Stimulated activated naive B cell treated with anti-CD40 and anti-IgM and Interleukin-4, amounts not matched to agents 10 μg/mL and 1 μg/mL and 100 μg/mL, for 72 hours (primary cell): ENCODE measurements at places on chromosomes 11 and 22.

DNA sequence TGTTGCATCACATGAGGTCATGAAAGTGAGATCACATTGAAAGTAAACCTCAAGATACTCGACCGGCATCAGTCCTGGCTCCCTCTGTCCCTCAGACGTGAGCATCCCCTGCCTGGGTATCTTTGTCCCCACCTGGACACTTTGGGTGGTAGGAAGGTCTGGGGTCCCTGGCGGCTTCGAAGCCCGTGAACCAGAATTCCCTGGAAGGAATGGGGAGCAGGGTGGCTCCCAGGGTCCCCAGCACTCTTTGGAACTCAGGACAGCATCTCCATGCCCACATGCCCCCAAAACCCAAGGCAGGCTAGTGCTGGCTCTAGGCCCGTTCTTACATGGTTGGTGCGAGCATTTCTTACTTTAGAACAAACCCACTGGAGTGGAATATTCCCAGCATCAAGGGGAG, 7.5 kb downstream of the DERL3 start:
- DNase-seq: no peak

DNA sequence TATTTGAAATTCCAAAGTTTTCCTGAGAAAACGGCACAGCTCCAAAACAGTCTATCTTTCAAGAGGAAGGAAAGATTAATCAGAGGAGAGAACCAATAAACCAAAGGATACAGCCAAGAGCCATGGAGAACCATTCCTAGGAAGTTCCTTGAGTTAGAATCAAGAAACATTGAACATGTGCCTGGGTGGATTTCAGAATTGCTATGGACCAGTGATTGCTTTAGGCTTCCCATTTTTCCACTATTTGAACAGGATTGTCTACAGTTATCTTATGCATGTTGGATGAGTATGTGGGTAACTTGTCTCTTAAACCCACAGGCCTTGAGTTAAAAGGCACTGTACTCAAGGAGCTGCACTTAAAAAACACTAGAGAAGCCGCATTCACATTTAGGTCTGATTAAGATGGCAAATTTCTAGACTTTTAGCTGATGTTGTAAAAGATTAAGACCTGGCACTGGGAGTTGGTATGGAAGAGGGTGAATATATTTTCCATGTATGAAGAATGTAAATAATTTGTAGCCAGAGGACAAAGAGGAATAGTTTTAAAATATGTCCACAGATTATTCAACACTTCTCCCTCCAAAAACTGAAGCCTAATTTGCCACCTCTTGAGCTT, 11.2 kb upstream of the DEUP1 start:
- DNase-seq: no peak

GRCh38 chr22:47623066-47623762, 860.8 kb downstream of the TBC1D22A start:
- DNase-seq: no peak

- DNase-seq: peak; percentile 23
Measured at GRCh38 chr11:126465573-126466188, 110.2 kb downstream of the ST3GAL4 start.

DNA sequence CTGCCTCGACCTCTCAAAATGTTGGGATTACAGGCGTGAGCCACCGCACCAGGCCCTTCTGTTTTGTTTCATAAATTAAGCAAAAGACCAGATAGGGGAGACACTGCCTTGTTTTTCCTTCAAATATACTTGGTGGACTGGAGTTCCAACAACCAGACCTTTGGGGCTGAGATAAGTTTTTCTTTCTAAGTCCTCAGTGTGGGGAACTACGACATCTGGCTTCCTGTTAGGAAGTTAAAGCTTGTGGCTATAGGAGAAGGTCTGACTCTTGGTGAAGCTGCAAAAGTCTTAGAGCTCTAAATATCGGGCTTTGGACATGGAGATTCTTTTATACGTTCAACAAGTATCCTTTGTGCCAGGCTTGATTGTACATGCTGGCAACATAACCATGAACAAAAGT, 64.1 kb upstream of the EED start:
- DNase-seq: no peak

DNA sequence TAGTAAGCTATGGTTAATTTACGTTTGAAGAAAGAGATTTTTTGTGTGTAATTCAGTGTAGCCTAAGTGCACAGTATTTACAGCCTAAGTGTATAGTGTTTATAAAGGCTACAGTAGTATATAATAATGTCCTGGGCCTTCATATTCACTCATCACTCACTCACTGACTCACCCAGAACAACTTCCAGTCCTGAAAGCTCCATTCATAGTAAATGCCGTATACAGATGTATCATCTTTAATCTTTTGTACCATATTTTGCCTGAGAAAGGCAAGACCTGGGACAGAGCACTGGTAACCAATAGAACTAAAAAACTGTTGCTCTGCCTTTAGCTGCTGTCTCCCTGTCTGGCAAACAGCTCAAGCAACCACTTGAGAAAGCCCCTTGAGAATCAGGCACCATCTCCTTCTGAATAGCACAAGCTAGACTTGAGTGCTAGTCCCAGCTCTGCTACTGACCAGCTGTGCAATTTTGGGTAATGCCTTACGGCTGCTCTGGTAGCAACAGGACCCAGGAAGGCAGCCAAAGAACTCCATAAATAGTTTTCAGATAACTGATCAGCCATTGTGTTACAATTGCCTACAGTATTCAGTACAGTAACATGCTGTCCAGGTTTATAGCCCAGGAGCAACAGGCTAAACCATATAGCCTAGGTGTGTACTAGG, 131.3 kb downstream of the KCNC1 start:
- DNase-seq: no peak

GRCh38 chr11:77060234-77060633, 6.5 kb upstream of the CAPN5 start:
- DNase-seq: no peak

- DNase-seq: no peak
Measured at GRCh38 chr11:64144587-64145472, 21.1 kb downstream of the MACROD1 start.

- no peak for DNase-seq
Measured at GRCh38 chr11:30458541-30458940, 127.6 kb downstream of the MPPED2 start.

DNA sequence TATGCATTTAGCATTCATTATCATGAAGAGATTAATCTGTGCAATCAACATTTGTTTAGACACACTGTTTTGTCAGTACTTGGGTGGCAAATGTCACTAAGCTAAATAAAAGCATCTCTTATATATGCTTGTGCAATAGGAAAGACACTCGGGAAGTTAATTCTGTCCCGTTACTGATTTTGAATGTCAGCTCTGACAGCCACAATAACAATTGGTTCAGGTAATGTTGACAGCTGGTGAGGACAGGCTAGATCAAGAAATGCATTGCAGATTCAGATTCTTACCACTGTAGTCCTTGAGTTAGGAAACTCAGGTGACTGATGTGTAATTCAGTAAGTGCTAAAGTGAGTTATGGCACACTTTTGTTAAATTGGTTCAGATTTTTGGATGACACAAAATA, 523.8 kb upstream of the FAT3 start:
- DNase-seq: no peak

GRCh38 chr11:67031791-67032561, 9.0 kb downstream of the SYT12 start:
- DNase-seq: no peak

DNA sequence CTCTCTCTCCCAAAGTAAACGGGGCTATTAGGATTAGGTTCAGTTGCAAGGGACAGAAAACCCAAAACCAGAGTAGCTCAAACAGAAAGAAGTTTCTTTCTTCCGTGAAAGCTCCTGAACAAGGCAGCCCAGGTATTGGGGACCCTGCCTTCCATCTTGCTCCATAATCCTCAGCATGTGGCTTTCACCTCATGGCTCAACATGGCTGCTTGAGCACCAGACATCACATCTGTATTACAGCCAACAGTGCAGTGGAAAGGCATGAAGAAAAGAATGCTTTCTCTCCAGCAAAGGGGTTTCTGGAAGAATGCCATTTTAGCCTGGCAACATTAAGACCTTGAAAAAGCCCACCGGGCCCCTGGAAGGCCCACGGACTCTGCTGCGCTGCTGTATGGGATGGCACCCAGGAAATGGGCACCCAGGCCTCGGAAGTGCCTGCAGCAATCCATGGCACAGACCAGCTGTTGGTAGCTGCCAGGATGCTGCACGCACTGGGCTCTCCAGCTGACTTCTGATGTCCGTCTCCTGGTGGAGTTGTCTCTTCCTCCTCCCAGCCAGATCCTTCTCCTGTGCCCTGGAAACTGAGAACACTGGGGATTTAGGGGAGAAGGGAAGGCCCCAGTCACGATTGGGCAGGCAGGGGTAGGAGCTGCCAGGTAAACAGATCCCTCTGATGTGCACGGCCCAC, 22.6 kb downstream of the PDGFB start:
- DNase-seq: no peak

- no peak for DNase-seq
Measured at GRCh38 chr11:84130646-84131427, 844.7 kb upstream of the CCDC90B start.

DNA sequence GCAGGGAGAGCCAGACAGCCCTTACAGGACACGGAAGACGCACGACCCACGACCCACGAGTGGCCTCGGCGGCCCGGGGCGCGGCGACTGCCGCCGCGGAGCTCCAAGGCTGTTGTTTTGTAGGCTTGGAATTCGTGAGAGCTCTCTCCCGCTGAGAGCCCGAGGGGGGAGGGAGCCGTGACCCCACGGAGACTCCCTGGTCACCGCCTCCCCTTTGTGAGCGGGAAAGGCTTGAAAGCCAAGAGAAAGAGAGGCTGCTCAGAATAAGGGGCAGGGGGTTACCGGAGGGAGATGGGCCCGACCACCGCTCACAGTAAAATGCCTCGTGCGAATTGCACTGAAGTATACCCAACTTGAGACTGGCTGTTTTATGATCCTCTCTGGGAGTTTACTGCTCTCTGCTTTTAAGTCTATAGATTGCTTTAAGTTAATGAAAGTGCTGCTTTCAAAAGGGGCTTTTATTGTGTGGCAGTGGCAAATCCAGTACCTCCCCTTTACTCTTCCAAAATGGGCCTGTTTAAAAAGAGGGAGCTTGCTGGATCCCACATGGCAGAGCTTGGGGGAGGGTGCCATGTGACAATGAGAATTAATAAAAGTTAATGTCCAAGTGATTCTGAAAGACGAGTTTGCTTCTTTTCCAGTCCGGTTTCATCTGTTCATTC, 2.9 kb downstream of the PKNOX2 start:
- DNase-seq: no peak

DNA sequence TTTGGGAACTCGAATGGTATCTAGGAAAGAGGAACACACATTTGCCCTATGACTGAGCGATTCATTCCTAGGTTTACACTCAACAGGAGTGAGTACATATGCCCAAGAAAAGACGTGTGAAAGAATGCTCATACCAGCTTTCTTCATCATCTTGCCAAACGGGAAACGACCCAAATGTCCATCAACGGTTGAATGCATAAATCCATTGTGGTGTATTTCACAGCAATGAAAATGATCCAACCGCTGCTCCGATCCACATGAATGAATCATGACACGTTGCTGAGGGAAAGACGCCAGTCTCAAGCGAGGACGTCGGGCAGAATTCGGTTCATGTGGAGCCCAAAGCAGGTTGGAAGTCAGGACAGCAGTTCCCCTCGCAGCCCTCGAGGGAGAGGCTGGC, 71.5 kb downstream of the CYTH4 start:
- no peak for DNase-seq

DNA sequence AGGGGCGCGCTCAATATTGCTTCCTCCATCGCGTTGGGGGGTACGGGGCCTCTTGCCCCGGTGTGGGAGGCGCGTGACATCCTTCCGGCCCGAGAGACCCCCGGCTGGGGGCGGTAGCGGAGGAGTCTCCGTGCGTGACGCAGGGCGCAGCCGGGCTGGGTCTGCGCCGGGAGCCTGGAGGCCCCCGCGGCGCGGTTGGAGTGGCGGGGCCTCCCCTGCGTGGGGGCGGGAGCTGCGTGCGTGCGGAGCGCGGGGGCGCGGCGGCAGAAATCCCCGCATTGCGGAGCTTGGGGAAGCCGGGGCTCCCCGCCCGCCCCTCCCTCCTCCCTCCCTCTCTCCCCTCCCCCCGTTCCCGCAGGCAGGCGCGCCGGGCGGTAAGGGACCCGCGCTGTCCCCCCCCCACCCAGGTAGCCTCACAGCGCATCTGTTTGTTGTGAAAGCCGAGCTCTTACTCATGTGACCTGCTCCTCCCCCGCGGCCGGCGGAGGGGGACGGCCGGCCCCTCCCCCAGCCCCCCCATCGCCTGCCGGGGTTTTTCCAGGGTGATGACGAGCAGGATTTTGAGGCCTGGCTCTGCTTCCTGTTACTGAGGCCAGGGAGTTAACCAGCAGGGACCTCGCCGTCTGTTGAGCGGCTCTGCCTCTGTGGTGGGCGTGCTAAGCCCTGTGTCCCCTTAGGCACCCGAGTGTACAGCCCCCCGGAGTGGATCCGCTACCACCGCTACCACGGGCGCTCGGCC, 1.6 kb downstream of the PIM3 start:
- peak; percentile 77 for DNase-seq

DNA sequence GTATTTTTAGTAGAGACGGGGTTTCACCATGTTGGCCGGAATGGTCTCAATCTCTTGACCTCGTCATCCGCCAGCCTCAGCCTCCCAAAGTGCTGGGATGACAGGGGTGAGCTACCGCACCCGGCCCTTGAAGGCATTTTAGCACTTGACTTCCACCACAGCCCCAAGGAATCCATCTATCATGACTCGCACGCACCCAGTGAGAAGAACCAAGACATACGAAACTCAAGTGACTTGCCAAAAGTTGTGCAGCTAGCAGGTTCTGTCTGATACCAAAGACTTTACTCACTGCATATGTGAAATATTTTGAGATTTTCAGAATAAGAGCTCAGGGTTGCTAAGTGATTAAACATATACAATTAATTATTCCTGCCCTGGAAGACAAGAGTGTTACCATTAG, 21.0 kb downstream of the FLI1 start:
- no peak for DNase-seq

DNA sequence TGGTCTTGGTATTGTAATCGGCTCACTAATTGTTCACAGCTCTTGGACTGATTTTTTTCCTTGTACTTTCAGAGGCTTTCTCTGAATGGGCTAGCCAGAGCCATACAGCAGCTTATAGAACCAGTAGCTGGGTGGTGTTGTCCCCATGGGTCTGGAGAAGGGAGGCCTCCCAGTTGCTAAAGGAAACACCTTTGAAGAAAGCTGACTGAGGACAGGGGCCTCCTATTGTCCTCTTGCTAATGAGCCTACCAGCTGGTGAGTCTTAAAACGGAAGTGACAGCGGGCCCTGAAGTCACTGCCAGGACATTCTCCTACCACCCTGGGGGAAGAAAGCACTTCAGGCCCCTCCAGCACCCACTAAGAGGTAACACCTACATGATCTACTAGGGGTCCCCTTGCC, 9.9 kb downstream of the FADS3 start:
- DNase-seq: no peak

DNA sequence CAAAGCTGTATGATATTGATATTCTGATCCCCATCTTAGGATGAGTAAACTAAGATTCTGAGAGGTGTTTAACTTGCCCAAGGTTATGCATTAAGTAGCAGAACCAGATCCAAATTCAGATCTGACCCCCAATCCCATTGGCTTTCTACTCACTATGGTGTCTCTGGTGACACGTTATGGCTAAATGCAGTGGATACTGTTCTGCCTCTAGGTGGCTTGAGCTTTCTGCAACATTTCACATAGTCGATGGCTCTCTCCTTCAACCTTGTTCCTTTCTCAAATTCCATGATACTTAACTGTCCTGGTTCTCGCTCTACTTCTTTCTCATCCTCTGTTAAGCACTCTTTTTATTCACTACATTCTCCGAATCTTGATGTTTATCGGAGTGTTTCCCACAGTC, 9.4 kb downstream of the C11orf97 start:
- DNase-seq: no peak

GRCh38 chr11:11148104-11148509, 204.9 kb downstream of the CSNK2A3 start:
- DNase-seq: no peak
